ENCODE measurements at places on chromosomes 5 and 9.

GRCh38 chr9:34983209-34983608 is 6.3 kb upstream of the DNAJB5 start:
- DNase-seq, result no peak

GRCh38 chr5:177590406-177590805 is 1.6 kb upstream of the TMED9 start:
- DNase-seq, result no peak

- no peak for DNase-seq
These were observed 1127.5 kb downstream of the TAF11L14 start for GRCh38 chr5:18761801-18762200.

DNA sequence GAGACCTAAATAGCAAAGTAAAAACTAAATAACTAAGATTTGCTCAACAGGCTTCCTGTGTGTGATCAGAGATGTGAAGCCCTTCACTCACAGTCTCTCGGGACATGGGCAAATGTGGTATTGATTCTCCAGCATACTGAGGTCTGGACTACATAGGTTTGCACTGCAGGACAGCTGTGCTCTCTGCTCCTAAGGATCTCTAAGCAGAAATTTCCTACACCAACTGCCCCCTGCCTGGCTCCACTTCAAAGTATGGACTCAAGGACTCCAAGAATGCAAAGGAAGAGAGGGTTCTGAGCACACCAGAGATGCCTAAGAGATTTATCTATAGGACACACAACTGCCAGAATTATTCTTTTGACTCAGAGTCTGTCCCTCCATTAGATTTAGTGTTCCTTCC is 487.2 kb downstream of the SEMA5A start:
- no peak for DNase-seq

DNA sequence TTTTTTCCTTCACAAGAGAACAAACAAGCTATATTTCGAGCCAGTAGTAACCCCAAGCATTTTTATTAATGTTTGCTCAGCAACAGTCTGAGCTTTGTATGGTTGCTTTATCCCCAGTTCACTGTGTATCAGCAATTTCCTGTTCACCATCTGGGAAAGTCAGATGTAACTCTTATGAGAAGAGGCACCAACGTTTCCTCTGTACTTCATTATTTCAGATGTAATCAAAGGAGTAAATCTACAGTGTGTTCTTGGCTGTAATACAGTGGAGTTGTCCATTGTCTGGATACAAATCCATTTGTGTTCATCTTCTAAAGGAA is 340.2 kb downstream of the ARRDC3 start:
- DNase-seq, result no peak

- DNase-seq, result no peak
These were observed 21.0 kb upstream of the C5orf63 start for GRCh38 chr5:127094161-127094814.

DNA sequence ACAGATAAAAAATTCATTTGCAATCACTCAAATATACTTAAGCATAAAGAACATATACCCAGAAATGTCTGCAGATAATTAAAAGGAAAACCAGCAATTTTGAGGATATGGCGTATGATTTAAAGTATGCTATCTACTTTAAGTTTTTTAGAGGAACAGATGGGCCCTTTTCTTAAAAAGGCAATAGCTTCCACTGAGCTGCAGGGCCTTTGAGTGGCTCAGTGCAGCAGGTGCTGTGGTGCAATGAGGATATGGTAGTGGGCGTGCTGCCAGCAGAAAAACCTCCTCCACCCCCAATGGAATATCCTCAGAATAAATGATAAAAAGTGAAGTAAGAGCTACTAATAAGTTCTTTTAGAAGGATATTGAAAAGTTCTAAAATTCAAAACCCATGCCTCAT is 814.5 kb downstream of the MTRR start:
- no peak for DNase-seq

DNA sequence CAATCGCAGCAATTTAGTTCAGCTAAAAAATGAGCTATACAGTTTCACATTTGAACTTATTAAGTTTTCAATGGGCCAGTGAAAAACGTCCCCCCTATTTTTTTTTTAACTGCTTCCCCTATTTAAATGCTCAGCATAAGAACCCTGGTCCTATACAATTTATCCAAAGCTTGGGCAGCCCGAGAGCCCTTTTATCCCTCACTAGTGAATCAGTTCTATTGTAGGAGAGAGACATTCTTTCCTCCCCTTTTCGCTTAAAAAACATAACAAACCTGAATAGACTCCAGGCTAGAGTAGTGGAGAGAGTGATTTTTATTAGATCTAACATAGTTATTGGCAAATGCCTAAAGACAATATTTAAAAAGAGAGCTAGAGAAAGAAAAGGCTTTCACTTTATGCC is 1.4 kb downstream of the LIX1 start:
- DNase-seq, result no peak
